ENCODE measurements at places on chromosomes 6 and 20.

GRCh38 chr20:5862703-5863039 is 87.7 kb downstream of the TRMT6 start:
- DNase-seq = no peak

GRCh38 chr6:40506954-40507353 is 80.2 kb downstream of the LRFN2 start:
- no peak for DNase-seq

DNA sequence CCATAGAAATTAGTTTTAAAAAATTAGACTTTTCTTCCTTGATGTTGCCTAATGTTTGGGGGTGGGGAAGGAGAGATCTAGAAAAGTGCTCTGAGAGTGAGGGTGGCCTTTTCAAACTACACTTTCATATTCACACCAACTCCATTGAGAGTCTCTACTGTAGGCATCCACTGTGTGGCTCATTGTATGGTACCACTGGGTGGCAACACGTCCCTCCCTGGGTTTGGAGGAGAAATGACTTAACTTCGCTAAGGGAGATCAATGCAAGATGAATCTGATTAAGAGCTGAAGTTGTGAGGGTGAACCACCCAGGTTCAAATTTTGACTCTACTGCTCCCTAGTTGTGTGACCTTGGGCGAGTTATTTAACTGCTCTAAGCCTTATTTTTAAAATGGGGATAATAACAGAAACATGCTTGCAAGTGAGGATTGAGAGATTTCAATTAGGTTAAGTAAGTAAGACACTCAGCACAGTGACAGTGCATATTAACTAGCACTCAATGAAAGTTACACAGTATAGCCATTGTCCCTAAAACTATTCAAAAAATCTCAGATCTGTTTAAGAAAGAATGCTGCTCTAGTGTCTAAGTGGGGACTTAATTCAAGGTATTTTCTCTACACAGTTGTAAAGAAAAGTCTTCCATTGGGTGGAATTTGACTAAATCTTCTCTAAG is 193.5 kb upstream of the CNR1 start:
- DNase-seq = no peak

- no peak for DNase-seq
Observed at GRCh38 chr6:116667623-116668022, 943 bp downstream of the ZUP1 start.

GRCh38 chr20:14127514-14128223 is 132.4 kb downstream of the MACROD2 start:
- DNase-seq = no peak

- no peak for DNase-seq
Observed at GRCh38 chr6:10170816-10171215, 244.1 kb downstream of the TFAP2A start.

DNA sequence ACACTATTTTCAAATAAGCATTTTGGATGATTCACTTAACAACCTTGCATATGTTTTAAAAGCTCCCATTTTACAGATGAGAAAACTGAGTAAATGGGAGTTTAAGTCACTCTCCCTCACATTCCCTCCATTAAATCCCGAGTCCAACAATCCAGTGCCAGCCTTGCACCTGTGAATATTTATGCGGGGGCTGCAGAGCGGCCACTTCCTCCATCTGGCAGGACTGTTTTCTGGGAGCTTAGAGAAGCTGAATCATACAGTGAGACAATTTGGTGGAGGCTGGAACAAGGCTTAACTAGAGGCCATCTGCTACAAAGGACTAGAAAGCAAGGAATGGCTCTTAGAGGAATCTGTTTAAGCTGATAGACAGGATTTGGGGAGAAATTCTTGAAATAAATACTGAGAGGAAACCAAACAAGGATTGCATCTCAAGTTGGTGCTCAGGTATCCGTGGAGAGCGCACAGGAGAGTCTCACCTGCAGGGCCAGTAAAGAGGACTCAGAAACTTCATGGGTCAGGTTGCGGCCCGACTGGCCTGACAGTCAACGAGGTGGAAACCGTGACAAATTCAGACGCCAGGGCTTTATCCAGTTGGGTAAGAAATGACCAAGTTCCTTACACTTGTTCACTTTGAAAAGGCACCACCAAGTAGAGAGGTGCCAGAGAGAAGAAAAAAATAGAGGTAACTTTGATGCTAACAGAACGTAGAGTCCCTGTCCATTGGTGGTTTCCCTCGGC is 478.5 kb downstream of the QKI start:
- no peak for DNase-seq

DNA sequence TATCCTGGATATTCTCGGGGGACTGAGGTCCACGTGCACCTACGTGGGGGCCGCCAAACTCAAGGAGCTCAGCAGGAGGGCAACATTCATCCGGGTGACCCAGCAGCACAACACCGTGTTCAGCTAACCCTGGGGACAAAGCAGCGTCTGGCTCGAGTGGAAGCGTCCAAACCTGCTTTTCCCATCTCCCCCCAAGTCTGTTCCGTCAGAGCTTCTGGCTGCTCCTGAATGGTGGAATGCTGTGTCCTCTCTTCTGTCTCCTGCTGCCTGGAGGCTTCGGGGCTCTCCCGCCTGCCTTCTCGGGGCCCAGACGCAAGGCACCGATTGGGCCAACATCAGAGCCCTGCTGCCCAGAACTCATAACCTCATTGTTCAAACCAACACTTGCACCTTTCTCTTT is 56.7 kb downstream of the GMPR start:
- DNase-seq = no peak

GRCh38 chr6:163780994-163781393 is 366.5 kb downstream of the QKI start:
- DNase-seq = no peak

DNA sequence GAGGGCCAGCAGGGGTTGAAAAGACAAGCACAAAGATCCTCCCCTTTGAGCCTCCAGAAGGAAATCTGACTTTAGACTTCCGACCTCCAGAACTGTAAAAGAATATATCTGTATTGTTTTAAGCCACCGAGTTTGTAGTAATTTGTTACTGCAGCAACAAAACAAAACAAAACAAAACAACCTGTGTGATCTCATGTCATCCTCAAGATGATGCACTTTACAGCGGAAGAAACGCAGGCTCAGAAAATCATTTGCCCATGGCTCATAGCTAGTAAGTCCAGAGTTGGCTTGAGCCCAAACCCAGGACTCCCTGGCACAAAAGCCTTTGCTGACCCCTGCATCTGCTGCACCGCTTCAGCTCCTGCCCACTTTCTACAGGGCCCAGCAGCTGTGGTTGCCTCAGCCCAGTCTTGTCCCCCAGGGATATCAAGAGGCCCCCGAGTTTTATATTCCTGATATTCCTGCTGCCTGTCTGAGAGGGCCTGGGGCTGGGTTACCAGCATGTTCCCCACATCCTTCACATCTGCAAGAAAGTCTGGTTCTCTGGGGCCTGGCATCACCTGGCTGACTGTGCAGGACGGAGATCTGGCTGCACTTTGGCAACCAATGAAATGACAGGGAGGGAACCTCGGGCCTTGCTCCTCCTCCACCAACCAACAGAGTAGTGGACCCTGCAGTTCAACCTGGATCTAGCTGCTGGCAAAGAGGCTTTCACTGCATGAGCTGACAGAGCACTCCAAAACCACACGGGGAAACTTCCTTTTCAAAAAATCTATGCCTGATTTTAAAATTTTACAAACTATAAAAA is 56.9 kb downstream of the JPH2 start:
- DNase-seq = no peak

DNA sequence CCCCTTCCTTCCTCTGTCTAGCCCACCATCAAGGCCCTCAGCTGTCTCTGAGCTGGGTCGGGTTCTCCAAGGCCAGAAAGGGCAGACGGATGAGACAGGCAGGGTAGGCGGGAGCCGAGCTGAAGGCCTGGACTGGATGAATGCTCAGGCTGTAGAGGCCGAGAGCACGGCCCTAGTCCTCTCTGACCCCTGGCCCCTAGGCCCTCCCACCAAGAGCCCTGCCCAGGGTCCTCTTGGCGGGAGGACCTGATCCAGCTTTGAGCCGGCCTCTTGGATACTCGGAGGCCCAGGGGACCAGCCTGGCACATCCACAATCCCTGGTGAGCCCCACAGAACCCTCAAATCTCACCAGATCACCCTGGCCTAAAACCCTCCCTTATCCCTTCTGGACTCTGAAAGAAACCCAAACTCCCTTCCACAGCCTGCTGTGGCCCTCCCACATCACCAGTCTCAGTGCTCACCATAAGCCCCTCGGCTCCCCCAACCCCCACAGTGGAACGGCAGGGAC is 8.2 kb downstream of the ADISSP start:
- DNase-seq = no peak

DNA sequence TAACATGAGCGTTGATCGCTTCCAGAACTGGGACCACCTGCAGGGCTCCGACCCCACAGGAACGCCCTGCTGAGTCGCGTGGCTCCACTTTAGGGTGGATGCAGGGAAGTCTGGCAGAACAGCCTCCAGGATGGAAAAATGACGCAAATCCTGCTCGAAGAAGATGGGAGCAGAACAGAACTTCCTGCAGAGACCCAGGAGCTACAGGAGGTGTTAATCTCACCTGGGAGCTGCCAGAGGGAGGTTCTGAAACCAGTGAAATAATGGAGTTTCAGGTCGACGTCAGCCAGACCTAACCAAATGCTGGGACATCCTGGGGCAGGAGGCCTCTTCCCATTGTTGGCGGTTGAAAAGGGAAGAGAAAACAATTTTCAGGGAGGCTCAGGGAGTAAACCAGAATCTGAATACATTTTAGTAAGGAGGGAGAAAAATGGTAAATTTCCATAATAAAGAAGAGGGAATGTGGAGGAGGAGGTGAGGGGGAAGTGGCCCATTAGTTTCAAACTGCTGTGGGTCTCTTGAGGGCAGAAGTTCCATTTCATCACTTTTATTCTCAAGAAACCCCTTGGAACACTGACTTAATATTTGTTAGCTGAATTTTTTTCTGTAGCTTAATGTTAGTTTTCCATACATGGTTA is 558.4 kb upstream of the CDH4 start:
- DNase-seq = no peak

DNA sequence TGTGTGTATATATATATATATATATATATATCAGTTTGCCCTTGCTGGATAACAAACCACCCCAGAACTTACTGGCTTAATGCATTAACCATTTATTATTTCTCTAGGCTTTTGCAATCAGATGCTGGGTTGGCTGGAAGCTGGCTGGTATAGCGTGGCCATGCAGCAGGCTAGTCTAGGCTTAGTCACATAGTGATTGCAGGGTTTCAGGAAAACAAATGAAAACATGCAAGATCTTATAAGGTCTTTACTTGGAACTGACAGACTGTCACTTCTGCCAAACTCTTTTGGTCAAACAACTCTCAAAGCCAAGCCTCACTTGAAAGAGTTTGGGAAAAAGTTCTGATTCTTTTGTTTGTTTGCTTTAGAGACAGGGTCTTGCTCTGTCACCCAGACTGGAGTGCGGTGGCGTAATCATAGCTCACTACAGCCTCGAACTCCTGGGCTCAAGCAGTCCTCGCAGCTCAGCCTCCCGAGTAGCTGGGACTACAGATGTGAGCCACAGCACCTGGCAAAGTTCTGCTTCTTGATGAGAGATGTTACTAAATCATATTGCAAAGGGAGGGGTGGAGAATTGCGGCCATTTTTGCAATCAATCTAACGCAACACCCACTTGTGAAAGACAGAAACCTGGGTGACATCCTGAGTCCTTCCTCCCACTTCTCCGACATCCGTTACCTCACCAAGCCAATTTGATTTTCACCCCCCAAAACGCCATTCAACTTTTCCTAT is 74.6 kb upstream of the RNF24 start:
- no peak for DNase-seq

DNA sequence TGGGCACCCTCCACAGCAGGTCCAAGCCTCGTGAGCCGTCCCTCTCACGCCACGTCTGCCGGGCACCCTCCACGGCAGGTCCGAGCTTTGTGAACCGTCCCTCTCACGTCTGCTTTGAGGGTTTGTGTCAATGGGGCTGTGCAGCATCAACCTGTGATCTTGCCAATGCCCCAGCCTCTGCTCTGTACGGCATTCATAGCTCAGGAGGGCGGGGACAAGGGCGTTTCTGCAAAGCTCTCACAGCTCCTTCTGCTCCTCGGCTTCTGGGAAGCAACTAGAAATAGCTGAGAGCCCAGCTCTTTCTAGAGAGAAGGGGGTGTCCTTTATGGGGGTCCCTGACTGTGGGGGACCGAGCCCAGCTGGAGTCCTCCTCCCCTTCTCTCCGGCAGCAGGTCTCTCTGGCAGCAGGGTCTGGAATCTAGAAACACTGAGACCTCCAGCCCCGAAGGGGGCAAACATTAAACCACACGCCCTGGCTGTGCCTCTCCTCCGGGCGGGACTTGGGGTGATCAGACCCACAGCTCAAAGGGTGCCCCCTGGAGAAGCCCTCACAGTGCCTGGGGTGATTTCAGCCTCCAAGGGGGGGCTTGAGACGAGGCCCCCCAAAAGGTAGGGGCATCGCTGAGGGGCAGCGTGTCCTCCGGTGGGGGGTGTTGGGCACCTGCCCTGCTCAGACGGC is 41.2 kb upstream of the CHRNA4 start:
- no peak for DNase-seq

DNA sequence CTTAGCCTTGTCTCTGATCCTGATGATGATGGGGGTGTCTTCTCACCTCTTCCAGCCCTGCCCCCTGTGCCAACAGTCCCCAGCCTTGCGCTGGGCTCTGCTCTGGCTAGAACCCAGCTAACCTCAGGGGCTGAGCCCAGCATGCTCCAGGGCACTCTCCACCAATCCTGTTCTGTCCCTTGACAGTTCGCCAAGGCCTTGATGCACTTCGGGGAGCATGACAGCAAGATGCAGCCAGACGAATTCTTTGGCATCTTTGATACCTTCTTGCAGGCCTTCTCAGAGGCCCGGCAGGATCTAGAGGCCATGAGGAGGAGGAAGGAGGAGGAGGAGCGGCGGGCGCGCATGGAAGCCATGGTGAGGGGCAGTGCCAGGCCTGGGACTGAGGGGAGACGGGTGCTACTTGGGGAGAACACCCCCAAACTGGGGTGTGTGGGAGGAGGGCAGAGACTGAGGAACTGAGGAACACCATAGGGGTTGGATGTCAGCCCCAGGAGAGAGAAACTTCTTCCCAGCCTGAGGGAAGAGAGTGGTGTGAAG is 33.1 kb downstream of the MOCS1 start:
- DNase-seq = no peak

- no peak for DNase-seq
Observed at GRCh38 chr20:34549291-34549928, 9.1 kb upstream of the MAP1LC3A start.

DNA sequence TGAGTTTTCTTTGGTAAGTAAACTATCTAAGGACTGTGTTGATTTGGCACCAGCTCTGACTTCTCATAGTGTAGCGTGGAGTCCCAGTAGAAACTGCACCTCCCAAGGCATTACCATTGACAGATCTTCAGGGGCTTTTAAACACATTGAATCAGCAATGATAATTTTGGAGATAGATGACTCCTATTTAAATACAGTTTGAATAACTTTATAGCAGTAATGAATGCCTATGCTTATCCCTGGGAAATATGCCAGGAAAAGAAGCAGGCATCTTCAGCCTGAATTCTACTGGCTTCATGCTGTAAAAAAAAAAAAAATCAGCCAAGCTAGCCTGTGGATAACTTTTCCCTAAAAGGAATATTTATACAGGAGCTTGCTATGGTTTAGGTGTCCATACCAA is 895.9 kb downstream of the EYS start:
- no peak for DNase-seq

- no peak for DNase-seq
Observed at GRCh38 chr6:118965371-118965770, 30.4 kb upstream of the MCM9 start.

GRCh38 chr6:145489583-145489982 is 245.7 kb downstream of the EPM2A start:
- no peak for DNase-seq

- no peak for DNase-seq
Observed at GRCh38 chr6:41584668-41585205, 38.6 kb downstream of the FOXP4 start.

GRCh38 chr20:62155428-62156253 is 12.1 kb downstream of the SS18L1 start:
- DNase-seq = no peak

Measured in activated gamma-delta T cell treated with Interleukin-2 at 50 U/mL for 16 hours (primary cell).